ENCODE measurements at places on chromosomes 2 and 18.

- DNase-seq, result no peak
Observed at GRCh38 chr2:205259121-205259520, 423.2 kb upstream of the NRP2 start.

GRCh38 chr18:35868915-35869314, 103.6 kb upstream of the RMP24 start:
- no peak for DNase-seq

- no peak for DNase-seq
Observed at GRCh38 chr2:167451496-167452289, 563.4 kb downstream of the XIRP2 start.

GRCh38 chr2:1572638-1573037, 159.4 kb downstream of the TPO start:
- no peak for DNase-seq

GRCh38 chr2:152056418-152056817, 42.4 kb downstream of the CACNB4 start:
- no peak for DNase-seq

- DNase-seq, result no peak
Observed at GRCh38 chr2:204638471-204639194, 93.4 kb downstream of the PARD3B start.

GRCh38 chr2:7010391-7011054, 93.3 kb downstream of the RNF144A start:
- DNase-seq, result no peak

DNA sequence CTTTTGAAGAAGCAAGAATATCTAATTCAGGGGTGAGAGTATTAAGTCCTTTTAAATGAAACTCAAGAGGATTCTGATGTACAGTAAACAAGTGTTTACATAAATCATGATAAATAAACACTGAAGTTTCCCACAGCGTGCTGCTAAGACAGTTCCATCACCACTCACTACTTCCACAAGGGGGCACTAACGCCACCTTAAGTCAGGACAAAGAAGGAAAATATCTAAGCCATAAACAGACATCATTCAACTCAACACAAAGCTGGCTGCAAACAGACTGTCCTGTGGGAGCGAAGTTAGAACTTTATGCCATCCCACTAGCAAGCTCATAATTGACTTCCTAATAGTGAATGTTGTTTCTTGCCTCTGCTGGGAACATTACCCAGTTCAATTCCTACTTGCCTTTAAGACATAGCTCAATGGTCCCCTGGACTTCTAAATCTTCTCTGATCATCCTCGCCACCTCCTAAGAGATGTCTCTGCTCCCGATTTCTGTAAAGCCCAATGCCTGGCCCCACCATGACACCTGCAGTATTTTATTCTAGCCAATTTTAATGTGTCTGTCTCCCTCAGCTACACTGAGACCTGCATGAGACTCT, 36.5 kb downstream of the MRPL44 start:
- DNase-seq, result peak; percentile 47

GRCh38 chr2:231312066-231312465, 83.4 kb upstream of the B3GNT7 start:
- DNase-seq, result no peak

DNA sequence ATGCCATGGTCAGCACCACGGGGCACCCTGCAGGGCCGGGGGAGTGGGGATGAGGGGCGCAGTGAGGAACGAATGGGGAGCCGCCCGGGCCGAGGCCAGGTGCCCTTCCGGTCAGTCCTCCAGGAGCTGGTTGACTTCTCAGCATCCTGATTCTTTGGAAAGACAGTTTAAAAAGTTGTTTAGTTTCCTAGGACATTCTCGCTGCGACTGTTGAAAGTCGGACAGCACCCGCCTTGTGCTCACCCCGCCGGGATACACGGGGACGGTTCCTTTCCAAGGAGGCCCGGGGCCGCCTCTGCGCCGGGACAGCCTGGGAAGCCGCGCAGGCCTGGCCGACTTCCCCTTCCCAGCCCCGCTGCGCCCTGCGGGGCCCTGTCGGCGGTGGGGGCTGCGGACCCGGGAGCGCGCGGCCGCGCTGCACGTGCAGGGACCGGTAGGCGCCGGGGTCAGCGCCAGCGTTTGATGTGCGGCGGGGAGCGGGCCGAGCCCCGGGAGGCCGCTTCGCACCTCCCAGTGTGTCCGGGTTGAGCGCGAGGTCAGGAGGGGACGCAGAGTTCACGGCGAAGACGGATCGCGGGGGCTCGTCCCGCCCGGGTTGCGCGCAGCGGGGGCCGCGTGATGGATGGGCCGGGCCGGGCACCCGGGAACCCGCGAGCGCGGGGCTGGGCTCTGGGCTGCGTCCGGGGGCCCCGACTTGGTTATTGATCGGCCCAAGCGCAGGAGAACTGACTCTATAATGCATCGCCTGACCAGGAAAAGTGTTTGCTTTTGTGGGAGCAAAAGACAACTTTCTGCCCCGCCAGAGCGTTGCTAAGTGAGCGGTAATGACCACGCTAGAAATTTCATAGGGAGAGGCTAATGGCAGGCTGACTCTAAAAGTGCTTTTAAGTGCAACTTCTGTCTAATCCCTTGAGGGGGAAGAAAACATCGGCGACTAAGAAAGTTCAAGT, 28.0 kb upstream of the SMIM21 start:
- DNase-seq, result no peak

DNA sequence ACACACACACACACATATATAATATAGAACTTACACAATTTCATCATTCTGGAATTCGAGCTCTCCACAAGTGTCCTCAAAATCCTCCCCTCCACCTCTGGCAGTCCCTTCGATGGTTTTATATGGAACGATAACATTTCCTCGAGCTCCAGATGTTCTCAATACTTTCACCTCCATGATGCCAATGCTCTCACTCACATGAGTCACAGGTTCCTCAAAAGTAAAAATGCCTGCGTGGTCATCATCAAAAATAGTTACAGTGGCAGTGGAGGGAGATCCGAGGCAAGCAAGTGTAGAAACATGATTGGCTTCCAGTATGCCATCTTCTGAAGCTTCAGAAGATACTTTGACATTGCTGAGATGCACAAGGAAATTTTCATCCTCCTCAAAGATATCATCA, 23.5 kb downstream of the SLC8A1 start:
- no peak for DNase-seq

DNA sequence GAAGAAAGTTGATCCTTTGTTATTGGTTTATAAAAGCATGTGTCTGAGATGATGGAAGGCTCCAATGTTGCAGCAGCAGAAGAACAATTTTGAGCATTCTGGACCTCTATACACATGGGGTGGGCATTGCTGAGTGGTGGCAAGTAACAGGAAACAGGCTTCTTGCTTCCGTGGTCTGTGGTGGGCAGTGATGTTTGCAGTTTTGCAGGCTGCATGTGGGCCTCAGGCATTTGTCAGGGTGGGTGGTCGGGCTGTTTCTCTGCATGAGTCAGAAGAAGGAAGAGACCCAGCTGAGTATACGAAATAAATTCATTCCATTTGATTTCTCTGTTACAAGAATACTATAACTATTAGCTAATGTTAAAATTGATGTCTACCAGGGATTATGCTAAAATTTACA, 239.5 kb upstream of the COL3A1 start:
- no peak for DNase-seq

GRCh38 chr2:215621381-215621780, 185.5 kb upstream of the FN1 start:
- DNase-seq, result no peak

- no peak for DNase-seq
Observed at GRCh38 chr2:241867776-241868420, 1.6 kb upstream of the RTP5 start.

- DNase-seq, result no peak
Observed at GRCh38 chr18:6659963-6660725, 69.4 kb upstream of the ARHGAP28 start.

- no peak for DNase-seq
Observed at GRCh38 chr2:19723021-19723420, 178.8 kb downstream of the TTC32 start.

DNA sequence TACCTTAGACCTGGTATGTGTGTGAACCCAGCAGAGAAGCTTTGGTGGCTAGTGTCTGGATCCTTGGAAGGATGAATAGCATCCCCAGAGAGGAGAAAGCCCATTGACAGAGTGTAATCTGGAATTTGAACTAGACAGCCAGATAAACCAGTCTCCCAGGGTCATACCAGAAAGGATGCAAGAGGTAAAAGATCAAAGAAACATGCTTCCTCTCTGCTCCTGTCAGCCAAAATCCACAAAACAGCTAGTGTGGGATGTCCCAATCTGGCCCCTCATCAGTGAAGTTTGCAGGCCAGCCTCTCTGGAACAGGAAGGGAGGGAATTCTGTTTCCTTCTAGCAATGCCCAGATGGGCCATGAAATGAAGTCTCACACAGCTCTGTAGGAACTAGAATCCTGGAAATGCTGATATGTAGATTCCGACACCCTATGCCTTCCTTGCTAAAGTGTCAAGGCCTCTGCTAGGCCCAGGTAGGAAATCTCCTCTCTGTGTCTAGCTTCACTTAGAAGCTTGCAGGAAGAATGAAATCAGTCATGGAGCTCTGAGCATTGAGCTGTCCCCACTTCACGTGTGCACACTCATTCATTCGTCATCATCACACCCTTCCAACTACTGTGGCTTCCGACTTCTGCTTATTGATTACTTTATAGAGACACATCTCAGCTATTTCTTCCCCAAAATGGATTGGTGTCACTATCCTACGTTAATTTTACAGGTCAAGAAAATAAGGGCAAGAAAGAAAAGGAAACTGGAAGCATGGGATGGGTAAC, 38.0 kb downstream of the EVA1A start:
- no peak for DNase-seq

DNA sequence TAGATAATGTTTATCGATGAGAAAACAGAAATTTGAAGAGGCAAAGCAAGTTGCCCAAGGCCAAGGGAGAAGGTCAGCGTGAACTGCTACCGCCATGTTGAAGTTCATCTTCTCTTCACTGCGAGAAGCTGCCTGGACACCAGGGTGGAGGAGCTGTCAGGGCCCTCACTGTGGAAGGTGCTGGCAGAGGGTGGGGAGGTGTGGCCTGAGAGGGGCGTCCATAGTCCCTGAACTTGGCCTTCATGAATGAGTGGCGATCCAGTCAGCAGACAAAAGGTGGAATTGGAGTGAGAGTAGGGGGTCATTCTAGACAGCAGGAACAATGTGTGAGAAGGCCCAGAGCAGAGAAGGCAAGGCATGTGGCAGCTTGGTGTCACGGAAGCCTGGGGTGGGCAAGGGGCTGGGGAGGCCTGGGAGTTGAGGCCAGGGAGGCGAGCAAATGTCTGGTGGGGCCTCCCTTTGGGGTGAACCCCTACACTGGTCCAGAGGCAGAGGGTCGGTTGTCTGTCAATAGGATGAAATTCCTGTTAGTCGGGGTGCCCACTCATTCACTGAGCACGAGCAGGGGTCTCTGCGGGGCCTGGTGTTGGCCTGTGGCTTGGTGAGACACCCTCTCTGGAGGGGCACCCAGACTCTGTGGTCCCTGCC, 33.3 kb upstream of the KCNF1 start:
- no peak for DNase-seq

DNA sequence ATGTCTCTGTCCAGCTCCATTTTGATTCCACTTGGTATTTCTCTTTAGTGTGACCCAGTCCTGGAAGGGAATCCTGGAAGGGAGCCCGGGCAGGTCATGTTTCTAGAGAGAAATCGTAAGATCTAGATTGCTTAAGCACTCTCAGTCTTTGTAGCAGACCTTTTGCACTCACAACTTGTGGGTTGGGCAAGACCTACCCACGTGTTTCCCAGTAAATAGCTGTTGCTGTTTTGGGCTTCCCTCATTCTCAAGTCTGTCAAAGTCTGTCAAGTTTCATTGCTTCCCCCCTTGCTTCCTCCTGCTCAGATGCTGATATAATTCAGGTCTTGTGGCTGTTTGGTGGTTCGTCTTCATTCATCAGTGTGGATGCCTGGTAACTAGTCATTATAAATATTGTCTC, 17.4 kb upstream of the NEMP2 start:
- DNase-seq, result no peak

DNA sequence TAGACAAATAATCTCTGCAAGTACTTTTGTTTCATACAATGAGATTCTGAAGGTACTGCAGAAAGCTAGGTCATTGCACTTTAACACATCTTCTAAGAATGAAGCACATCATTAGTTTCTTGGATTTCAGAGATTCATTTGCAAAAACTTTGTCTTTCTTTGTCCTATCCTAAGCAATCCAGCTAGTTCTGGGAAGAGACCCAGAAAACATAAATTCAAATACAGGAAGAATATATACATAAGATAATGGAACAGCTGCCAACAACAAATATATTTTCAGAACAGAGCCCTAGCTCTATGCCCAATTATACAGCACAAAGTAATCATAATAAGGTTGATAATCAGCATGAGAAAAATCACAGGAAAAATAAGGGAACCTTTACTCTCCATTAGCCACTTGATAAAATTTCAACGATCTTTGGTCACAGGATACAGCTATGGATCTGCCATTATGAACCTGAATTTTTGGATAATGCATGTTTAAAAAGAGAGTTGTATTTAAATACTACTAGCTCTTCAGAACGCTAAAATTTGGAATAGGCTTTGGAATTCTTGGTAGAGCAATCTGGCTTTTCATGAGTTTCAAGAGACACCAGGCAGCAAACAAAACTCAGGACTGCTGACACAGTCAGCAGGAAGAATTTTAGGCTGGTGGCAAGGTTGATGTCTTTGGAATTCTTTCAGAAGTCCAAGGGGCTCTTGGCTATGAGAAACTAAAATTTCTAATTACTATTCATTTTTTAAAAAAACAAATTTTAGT, 250.4 kb upstream of the SMIM21 start:
- no peak for DNase-seq

GRCh38 chr2:3204031-3204821, 173.4 kb downstream of the EIPR1 start:
- no peak for DNase-seq

- peak; percentile 22 for DNase-seq
Observed at GRCh38 chr2:218074031-218074430, 5.0 kb downstream of the RUFY4 start.

- no peak for DNase-seq
Observed at GRCh38 chr18:10877987-10878386, 271.4 kb downstream of the PIEZO2 start.

GRCh38 chr2:68687018-68687417, 43.6 kb downstream of the PROKR1 start:
- DNase-seq, result no peak

- DNase-seq, result no peak
Observed at GRCh38 chr2:241933179-241933911, 63.8 kb downstream of the RTP5 start.

DNA sequence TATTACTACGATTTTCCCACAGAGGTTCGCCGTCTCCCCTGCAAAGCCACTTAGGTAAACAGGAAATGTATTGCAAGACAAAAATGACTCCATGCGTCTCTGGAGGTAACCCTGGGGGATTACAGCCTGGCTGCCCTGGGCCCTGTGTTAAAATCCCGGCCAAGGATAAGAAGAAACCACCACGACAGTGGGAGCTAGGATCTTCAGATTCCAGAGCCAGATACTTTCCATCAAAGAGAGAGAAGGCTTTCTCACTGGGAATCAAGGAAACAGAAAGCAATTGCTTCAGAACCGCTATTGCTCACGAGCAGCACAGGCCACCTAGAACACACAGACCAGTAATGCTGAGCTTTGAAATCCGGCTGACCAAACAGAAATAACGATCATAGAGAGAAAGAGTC, 97.9 kb upstream of the ZNF516 start:
- DNase-seq, result no peak

- DNase-seq, result no peak
Observed at GRCh38 chr2:168191955-168192785, 55.2 kb downstream of the STK39 start.

All from stimulated activated CD4-positive, alpha-beta T cell treated with anti-CD3 and anti-CD28 coated beads, Interleukin-4, amount 100 ng/mL, for 48 hours (primary cell).